ENCODE measurements at places on chromosomes 3 and 15.

- DNase-seq, result no peak
These were observed 21.3 kb downstream of the LRIG1 start for GRCh38 chr3:66479532-66479947.

GRCh38 chr3:123688241-123688747 lies 103.4 kb upstream of the HACD2 start:
- no peak for DNase-seq

- no peak for DNase-seq
These were observed 234.5 kb upstream of the GOLGA6L4 start for GRCh38 chr15:84001037-84001436.

DNA sequence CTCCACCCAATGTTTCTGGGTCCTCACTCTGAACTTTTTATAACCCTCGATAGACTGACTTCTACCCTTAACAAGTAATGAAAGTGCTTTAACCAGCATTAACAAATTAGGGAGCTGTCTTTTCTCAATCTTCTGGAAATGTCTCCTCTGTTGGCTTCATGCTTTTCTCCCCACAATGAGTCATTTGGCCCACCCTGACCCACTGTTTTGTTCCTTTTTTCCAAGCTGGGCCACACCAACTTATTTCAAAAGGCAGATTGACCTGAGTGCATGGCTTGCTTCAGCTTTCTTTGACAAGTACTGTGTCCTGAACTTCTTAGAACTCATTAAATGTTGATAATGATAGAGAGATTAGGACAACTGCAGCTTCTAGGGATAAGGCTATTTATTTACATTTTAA lies 199.6 kb upstream of the SEMA6D start:
- no peak for DNase-seq

GRCh38 chr3:15512166-15512565 lies 9.3 kb downstream of the COLQ start:
- no peak for DNase-seq

DNA sequence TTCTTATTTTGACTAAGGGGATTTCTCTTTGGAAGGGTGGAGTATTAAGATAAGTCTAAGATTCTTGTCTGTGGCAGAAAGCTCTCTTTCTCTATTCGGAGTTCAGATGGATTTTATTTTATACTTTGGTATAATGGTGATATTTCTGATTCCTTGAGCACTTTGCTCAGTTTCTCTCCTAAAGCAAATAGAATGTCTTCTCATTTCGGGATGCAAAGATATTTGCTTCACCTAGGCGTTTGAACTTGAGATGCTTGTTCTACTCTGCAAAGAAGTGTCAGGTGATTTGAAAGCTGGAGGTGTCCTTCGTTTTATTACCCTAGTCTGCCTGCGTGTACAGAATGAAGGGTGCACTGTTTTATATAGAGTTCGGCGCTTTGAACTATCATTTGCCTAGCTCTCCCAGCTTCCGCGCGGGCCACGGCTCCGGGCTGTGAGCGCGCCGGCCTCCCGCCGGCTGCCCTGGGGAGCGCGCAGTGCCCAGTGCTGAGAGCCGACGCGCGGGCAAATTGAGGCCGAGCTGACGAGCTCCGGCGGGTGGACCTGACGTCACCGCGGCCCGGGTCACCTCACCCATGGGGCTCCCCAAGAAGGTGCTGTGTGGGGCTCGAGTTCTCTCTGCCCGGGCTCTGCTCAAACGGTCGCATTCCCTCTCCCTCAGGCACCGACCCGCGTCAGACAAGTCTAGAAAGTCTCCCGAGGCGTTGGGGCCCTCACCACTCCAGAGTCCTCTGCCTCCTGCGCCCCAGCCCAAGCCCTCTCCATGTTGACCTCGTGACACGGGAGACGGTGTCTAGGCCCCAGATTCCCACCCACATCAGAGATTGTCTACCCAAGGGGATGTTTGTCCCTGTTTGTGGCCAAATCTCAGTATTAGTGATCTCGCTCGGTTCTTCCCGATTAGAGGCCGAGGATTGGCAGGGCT lies 7.5 kb downstream of the SOX2 start:
- DNase-seq, result no peak

DNA sequence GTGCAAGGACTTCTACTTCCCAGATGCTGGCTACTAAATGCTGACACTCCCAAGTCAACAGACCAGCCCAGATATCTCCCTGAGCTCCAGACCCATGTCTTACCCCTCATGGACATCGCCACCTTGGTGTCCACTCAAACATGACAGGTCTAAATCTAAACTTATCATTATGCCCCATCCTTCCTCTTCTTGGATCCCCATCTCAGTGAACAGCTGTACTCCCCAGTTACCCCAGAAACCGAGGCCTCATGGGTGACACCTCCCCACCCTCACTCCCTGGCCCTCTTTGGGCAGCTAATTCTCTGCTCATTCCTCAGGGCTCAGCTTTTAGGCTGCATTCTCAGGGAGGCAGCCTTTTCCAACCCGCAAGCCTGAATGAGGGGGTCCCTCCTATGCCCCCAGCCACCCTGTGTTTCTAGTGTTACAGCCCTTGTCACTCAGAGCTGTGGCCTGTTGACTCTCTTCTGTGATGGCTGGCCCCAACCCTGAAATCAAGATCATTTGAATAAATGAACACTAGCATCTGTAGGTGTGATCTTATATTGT lies 5.4 kb downstream of the EHD4 start:
- DNase-seq, result peak; percentile 15

- no peak for DNase-seq
These were observed 18.5 kb upstream of the VPS33B start for GRCh38 chr15:91040856-91041255.

DNA sequence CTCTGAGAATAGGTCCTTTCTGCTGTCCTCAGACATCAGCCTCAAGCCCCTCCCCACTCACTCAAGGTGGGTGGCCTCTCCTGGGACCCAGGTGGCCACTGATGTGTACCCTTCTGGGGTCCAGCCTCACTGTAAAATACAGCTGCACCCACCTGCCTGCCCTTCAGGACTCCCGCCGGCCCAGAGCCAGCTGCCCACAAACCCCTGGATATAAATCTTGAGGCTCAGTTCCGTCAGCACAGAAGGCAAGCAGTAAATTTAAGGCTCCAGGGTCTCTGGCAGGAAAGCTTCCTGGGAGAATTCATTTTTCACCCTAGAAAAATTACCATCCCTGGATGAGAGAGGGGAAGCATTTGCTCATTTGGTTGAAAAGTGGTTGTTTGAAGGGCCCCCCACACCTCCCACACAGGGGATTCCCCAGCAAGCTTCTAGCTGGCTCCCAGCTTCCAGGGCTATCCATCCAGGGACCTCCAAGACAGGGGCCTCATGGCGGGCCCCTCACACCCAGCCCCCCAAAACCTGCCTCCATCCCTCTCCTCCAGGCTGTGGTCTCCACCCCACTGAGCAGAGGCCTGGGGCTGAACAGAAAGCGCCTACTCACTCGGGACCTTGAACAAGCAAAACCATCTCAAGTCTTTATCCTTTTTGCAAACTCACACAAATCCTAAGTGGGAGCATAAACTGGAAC lies 48.4 kb upstream of the GRIP2 start:
- DNase-seq, result no peak

- no peak for DNase-seq
These were observed 9.4 kb downstream of the TCF12 start for GRCh38 chr15:56927816-56928215.

- no peak for DNase-seq
These were observed 196.8 kb upstream of the LPP start for GRCh38 chr3:187957165-187957581.

GRCh38 chr3:77412584-77412983 lies 372.7 kb downstream of the ROBO2 start:
- DNase-seq, result no peak

DNA sequence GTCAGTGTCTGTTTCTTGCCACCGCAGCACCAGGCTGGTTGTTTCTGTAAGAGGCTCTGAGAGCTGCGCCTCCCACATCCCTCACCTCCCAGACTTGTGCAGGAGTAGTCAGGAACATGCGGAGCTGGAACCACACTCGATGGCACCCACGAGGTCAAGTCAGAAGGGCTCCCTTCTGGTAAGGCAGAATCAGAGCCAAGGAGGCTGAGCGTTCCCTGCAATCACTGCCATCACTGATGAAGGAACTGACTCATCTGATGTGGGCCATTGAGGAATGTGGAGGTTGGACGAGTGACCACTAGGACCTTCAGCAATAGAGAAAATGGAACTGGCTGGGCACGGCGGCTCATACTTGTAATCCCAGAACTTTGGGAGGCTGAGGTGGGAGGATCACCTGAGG lies 35.7 kb upstream of the BLM start:
- no peak for DNase-seq

GRCh38 chr15:73955326-73955725 lies 29.1 kb downstream of the LOXL1 start:
- DNase-seq, result no peak

DNA sequence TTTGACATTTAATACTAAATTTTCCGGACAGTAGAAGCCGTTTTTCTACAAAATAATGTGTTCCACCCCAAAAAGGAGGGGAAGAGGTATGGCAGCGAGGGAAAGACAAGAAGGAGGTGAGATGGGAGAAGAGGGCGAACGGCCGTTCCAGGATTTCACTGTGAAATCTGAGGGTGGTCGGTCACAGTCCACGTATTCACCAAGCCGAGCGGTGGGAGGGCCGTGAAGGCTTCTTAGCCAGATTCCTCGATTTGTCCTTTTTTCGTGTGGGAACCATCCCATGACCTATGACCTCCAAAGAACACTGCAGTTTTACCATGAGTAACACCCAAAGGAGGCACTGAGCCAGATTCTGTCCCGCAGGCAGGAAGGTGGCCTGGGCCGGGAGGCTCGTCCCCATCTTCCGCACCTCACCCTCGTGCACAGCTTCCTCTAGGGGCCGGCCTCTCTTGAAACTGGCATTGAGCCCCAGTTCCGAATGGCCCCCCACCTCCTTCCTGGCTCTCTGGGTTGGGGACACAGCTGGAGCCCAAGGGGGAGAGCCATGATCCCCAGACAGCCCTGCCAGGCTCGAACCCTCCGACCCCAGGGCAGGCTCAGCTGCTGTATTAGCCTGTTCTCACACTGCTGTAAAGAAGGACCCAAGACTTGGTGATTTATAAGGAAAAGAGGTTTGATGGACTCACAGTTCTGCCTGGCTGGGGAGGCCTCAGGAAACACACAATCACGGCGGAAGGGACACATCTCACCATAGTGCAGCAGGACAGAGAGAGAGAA lies 23.7 kb downstream of the XXYLT1 start:
- no peak for DNase-seq

- no peak for DNase-seq
These were observed 10.3 kb downstream of the MASP1 start for GRCh38 chr3:187281191-187281714.

DNA sequence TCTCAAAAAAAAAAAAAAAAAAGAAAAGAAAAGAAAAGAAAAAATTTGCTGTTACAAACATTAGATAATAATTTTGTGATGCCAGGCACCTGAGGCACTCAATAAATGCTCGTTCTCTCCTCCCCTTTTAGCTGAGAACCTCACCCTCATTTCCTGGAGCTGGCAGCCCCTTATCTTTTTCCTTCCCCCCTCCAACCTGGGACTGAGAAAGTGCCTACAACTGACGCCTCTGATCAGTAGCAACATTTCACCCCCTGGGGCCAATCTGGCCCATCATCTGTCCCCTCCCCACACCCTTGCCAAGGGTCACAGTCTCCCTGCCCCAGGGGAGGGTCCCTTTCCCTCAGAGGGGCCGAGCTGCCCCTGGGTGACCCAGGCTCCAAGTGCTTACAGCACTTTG lies 12.6 kb upstream of the RNU6-1 start:
- DNase-seq, result no peak

DNA sequence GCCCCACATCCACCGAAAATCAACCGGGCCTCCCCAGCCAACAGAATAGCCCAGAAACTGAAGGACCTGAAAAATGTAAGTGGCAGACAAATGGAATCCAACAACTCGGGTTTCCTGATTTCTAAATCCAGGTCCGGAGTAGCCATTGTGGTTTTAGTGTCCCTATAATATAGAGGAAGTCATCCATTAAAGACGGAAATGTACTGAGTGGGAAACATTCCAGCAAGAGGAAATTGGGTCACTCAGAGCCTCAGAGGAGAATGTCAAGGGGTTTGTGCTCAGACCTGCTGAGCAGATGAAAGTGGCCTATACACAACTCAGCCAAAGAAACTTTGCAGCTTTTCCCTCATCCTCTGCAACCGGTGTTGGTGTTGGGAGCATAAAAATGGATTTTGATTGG lies 366.7 kb downstream of the ERC2 start:
- DNase-seq, result no peak

DNA sequence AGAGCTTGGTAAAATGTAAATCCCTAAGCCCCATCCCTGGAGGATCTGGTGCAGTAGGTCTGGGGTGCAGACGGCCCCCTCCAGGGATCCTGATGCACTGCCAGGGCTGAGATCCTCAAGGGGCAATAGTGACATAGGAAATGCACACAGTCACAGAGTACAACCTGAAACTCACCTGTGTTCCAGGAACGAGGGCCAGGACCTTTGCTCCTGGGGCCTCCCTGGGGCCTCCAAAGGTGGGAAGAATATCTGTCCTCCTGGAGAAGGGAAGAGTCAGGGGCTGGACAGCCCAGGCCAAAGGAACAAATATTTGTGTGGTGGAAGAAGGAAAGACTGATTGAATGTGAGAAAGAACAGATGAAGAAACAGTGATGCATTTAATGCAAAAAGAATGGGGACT lies 9.5 kb downstream of the SSUH2 start:
- no peak for DNase-seq

- no peak for DNase-seq
These were observed 267.8 kb downstream of the RAP2B start for GRCh38 chr3:153429821-153430220.

- peak; percentile 59 for DNase-seq
These were observed 539.0 kb downstream of the FGF12 start for GRCh38 chr3:192188218-192188835.

- DNase-seq, result peak; percentile 96
These were observed 37.8 kb downstream of the LSM3 start for GRCh38 chr3:14216257-14217048.

- DNase-seq, result no peak
These were observed 134.9 kb downstream of the MBNL1 start for GRCh38 chr3:152403632-152404066.

- no peak for DNase-seq
These were observed 12.4 kb downstream of the GYG1 start for GRCh38 chr3:149003653-149004305.

- DNase-seq, result no peak
These were observed 160.1 kb upstream of the DPH6 start for GRCh38 chr15:35705884-35706585.

GRCh38 chr3:150275941-150276340 lies 132.2 kb upstream of the TSC22D2 start:
- no peak for DNase-seq

DNA sequence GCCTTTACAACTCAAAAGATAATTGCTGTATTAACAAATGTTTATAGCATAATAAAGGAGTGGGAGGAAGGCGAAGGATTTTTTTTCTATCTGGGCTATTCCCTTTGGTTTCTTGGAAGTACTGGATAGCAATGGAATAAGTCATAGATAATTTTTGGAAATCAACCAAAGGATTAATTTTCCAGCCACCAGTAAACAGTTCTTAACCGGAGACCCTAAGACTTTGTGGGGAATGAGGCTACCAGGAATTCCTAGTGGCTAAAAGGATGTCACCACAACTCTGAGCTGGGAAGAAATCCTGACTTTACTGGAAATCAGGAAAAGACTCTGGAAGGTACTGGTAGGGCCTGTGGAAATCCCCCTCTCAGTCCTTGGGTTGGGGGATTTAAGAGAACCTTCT lies 138.4 kb upstream of the RARB start:
- no peak for DNase-seq

- no peak for DNase-seq
These were observed 41.7 kb upstream of the SEC22A start for GRCh38 chr3:123159926-123160635.

GRCh38 chr15:48119277-48119676 lies 1.5 kb upstream of the SLC24A5 start:
- no peak for DNase-seq

GRCh38 chr3:13529196-13530112 lies 19.5 kb upstream of the FBLN2 start:
- DNase-seq, result no peak

- DNase-seq, result peak; percentile 94
These were observed 829 bp upstream of the SKIL start for GRCh38 chr3:170356596-170357175.

Measured in OCI-M1 (cell line).